ENCODE measurements at places on chromosomes 13 and 19. TPM values are rescaled to one million over a fixed set of nuclear protein-coding genes. Genes with fewer than 3 reads are reported as not detected.

DNA sequence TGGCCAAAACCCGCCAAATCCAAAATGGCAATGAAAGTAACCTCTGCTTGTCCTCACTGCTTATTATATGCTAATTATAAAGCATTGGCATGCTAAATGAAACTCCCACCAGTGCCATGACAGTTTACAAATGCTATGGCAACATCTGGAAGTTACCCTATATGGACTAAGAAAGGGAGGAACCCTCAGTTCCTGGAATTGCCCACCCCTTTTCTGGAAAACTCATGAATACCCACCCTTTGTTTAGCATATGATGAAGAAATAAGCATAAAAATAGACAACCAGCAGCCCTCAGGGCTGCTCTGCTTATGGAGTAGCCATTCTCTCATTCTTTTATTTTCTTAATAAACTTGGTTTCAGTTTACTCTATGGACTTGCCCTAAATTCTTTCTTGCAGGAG is 269.8 kb downstream of the OLFM4 start:
- DNase-seq = no peak

- no peak for DNase-seq
Observed at GRCh38 chr19:15469513-15470297, 5.4 kb upstream of the RASAL3 start.

DNA sequence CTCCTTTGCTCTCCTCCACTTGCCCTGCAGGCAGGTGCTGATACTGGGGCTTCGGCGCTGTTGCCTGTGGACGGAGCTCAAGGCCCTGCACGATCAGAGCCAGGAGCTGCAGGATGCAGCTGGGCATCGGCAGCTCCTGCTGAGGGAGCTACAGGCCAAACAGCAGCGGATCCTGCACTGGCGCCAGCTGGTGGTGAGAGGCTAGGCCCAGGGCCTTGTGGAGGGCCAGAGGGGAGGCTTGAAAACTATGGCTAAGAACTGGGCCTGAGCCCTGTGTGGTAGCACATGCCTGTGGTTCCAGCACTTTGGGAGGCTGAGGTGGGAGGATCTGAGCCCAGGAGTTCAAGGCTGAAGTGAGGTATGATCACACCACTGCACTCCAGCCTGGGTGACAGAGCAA is 6.3 kb downstream of the HAUS5 start:
- no peak for DNase-seq

DNA sequence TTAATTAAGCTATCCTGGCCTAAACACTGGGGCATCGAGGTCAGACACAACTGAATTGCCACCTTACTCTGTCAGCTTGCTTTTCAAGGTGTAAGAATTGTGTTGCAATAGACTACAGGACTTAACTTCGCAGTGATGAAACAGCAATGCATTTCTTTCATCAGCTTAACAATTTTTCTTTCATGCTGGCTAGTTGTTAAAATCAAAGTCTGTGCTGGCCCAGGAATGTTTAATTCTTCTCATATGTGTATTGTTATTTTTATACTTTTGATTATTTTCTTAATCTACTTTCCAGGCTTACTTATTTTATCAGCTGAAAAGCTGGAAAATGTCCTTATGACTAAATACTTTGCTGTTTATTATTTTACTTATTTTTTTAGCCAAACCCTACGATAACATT is 79.7 kb downstream of the EFNB2 start:
- no peak for DNase-seq

GRCh38 chr19:18112989-18113478 is 15.5 kb downstream of the MAST3 start:
- peak; percentile 87 for DNase-seq

DNA sequence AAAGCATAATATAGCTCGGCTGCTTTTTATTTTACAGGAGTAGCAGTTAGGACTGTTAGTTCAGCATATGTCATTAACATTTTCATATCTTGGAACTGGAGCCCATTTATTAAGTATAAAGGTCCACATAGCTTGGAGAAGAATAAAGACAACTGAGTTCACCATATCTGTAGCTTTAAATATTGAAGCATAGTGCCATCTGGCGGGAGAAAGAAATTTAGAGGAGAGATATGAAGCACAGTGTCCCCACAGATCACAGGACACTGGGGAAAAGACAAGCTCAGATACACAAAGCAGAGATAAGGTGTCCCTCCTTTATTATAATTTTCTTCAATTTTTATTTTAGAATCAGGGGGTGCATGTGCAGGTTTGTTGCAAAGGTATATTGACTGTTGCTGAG is 104.7 kb upstream of the FREM2 start:
- no peak for DNase-seq

GRCh38 chr19:6373813-6374108 is 1.2 kb downstream of the ALKBH7 start:
- no peak for DNase-seq

- no peak for DNase-seq
Observed at GRCh38 chr19:49881672-49882394, 4.3 kb downstream of the TBC1D17 start.

The SHISA7 gene
- polyA plus RNA-seq = 35.6 TPM

The IGFL3 gene
- polyA plus RNA-seq = not detected

The USPL1 gene
- 24.5 TPM for polyA plus RNA-seq

The FEM1A gene
- polyA plus RNA-seq = 5.3 TPM

The C1QTNF9B gene
- polyA plus RNA-seq = not detected

The FPR1 gene
- polyA plus RNA-seq = 8.0 TPM

The EBPL gene
- polyA plus RNA-seq = 44.4 TPM

The ZNF837 gene
- 2.6 TPM for polyA plus RNA-seq
